ENCODE measurements at places on chromosomes 7 and 10.

GRCh38 chr10:36051500-36051991, 409.4 kb upstream of the FZD8 start:
- DNase-seq = no peak

DNA sequence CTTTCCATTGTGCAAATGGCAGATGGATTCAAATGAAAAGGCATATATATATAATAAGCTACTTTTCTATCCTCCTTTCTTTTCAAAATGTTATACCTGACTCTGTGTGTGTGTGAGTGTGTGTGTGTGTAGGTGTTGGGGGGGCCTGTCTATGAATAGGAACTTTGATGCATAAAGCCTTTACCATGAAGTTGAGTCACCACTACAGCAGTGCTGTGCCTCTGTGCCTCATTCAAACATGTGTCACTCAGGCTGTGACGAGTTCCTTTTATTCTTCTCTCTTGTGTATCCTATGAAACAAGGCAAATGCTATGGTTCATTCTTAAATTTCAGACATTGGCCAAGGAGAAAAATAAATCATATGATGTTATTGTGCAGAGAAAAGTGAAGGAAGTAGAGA, 52.7 kb upstream of the DKK1 start:
- no peak for DNase-seq

GRCh38 chr7:111011520-111011919, 79.4 kb upstream of the LRRN3 start:
- no peak for DNase-seq

DNA sequence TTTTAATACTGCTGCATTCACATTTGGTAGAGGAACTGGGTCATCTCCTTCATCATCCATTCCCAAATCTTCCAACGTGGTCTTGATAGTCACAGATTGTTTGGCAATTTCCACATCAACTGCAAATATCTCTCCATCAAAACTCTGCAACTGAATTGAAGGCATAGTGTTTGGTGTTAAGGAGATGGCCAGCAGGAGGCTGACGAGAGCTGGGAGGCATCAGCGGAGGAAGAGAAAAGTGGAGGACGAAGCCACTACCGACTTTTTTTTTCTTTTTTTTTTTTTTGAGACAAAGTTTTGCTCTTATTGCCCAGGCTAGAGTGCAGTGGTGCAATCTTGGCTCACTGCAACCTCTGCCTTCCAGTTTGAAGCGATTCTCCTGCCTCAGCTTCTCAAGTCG, 205.0 kb upstream of the KCTD7 start:
- no peak for DNase-seq

DNA sequence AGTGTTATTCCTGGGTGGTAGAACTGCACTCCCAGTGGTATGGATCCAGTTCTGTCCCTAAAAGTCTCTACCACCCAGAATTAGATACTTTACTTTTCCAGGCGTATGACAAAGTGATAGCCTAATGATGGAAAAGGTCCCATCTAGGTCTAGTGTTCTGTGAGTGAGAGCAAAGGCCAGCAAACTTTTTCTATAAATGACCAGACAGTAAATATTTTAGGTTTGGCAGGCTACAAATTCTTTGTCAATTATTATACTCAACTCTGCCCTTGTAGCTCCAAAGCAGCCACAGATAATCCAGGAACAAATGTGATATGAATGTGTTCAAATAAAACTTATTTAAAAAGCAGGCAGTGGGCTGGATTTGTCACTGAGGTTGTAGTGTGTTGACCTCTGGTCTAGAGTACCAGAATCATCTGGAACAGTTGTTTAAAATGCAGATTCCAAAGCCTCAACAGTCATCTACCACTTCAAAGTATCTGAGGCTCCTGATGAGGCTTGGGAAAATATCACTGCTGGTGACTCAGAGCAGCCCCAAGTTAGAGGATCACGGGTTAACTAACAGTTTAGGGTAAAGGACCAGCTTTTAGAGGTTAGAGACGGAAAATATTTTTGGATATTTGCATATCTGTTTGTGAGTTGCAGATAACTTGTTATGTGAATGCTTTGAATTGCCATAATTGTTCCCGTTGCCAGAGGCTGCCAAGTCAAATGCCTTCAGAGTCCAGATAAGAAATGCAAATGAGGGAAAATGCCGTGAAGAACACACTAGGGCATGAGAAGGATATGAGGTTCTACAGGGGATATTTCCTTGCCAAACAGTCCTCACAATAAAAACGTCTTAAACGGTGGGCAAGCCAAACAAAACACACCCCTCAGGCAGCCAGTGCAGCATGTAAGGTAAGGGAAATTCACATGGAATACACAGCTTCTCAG, 19.4 kb downstream of the NRAP start:
- DNase-seq = no peak

- DNase-seq = no peak
These were observed 52.1 kb downstream of the GNAI1 start for GRCh38 chr7:80186721-80187120.
